ENCODE measurements at places on chromosomes 3 and 15. TPM values are rescaled to one million over a fixed set of nuclear protein-coding genes. Genes with fewer than 3 reads are reported as not detected.

Gene GOLGA6B
- not detected for total RNA-seq

Gene IGF1R
- total RNA-seq = 100 TPM

Gene LRRN1
- 28.8 TPM for total RNA-seq

Gene CYFIP1
- total RNA-seq = 138 TPM

Gene FMN1
- 28.3 TPM for total RNA-seq

Gene P2RY1
- total RNA-seq = 2.1 TPM

Gene CNTN3
- total RNA-seq = 1.5 TPM

Gene CCK
- total RNA-seq = not detected

Gene SNTN
- total RNA-seq = not detected

Gene C3orf49
- not detected for total RNA-seq

DNA sequence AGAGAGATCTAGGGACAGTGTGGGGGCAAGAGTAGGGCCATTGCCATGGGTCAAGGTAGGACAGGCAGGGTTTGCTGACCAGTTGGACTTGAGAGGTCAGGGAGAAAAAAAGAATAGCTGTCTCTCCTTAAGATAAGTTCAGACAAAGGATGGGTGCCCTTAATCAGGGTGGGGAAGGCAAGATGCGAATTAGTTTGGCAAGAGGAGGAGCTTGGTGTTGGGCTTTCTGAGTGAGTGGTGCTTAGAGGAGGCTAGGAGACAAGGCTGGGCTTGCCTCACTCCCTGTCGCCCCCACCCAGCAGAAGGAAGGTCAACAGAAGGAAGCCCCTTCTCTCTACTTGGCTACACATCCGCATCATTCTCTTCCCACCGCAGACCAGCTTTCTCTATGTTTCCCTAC is 53.9 kb upstream of the CTDSPL start:
- DNase-seq = no peak

GRCh38 chr3:177050501-177051237 is 146.6 kb downstream of the TBL1XR1 start:
- DNase-seq = no peak

DNA sequence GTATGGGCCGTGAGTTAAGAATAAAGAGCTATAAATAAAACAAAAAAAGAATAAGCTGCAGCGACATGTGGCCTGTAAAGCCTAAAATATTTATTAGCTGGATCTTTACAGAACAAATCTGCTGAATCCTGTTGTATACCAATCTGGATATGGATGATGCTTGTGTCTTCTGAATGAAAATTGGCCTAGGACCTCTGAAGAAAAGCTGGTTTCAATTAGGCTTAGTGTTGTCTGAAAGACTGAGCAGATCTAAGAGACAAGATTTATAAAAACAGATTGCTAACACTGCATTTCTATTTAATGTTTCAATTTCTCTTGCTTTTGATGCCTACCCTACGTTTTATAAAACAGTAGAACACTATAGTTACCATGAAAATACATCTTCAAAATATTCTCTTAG is 57.9 kb downstream of the ST3GAL6 start:
- DNase-seq = no peak

- DNase-seq = no peak
These were observed 74.8 kb downstream of the SNTN start for GRCh38 chr3:63727233-63727632.

DNA sequence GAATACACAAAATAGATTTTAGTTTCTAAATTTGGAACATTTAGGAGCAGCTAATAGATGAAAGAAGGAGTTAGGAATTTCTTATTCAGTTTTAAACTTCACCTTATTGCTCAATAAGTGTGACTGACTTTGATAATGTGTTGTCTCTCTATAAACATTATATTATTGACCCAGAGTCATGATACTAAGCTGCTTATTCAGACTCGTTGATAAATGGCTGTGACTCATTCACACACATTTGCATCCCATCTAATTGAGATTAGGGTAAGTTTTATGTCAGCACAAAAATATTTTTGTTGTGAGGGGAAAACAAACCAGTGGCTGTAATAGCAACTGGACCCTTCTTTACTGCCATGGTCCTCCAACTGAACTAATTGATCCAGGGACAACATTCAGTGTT is 137.6 kb downstream of the GOLIM4 start:
- DNase-seq = no peak

DNA sequence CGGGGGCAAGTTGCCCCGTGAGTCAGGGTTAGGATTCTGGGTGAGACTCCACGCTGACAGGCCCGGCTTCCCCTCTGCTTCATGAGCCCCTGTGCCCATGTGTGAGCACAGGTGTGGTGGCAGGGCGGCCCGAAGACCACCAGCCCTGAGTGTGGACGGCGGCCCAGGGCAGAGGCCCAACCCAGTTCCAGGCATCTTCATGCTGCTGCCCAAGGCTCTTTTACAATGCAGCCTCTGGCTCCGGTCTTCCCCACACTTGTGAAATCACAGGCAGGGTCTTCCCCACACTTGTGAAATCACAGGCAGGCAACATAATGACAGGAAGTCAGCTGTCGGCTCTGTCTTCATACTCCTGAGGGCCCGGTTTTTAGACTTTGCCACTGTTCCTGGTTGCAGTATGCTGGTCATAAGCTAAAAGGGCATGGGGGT is 78.8 kb downstream of the AAGAB start:
- peak; percentile 61 for DNase-seq

DNA sequence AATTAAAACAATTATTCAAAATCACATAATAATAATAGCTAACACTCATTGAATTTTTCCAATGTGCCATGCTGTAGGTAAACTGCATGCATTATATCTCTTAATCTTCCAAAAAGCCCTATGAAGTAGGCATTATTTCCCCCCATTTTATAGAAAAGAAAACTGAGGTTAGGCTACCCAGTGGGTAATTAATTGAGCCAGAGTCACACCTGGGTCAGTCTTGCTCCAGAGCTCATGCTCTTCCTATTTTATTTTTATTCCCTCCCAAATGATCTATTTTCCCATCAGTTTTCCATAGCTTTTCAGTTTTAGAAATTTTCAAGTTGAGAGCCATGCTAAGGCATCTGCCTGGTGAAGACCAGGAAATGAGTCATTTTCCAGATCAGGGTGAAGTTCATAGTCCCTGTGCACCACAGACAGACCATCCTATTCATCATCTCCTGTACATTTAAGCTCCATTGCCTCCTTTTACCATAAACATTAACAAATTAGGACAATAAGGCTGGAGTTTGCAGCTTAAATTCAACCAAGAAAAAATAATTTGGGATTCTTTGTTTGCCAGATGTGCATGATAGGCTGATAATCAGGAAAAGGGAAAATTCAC is 417.3 kb downstream of the OTOL1 start:
- DNase-seq = no peak

DNA sequence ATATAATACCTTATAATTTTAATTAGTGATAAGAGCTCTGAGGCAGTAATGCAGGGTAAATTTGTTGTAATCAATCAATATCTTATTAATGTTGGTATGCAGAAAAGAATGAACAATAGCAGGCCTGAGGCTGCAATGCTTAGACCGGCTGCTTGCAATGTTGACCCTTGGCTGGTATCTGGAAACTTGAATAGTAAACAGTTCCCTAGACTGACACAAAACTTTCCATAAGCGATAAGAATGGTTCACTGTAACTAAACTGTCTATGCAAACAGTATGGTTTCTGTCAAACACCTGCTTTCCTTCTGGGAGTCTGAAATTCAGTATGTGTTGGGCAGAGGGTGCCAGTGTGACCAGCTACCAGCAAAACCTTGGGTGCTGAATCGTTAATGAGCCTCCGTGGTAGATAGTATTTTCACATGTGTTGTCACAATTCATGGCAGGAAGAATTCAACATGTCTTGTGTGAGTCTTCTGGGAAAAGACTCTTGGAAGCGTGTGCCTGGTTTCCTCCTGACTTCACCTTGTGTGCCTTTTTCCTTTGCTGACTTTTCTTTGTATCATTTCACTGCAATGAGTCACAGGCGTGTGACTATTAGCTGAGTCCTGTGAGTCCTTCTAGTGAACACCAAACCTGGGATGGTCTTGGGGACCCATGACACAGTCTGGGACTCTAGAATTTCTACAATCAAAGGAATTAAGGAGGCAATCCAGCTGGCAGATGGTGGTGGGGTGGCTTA is 30.7 kb upstream of the CLRN1 start:
- no peak for DNase-seq

DNA sequence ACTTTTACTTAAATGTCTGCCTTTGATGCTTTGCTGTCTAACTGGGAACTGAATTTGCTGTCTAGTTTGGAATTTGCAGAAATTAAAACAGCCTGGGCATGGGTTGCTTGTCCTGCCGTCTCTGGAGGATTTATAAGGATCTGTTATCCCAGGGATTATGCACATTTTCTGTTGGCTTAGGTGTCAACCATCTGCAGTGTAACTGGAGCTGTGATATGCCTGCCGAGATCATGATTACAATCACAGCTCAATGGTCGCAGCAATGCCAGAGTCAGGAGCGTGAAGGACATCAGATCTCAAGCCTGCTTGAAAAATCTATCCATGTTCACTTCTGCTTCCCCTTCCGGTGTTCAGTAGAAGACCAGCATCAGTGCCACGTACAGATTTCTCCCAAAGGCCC is 41.8 kb upstream of the SETMAR start:
- no peak for DNase-seq

- DNase-seq = peak; percentile 74
These were observed 246.8 kb upstream of the TOPAZ1 start for GRCh38 chr3:43994657-43995546.

- no peak for DNase-seq
These were observed 50.5 kb downstream of the TNFAIP8L3 start for GRCh38 chr15:51044037-51044727.

- DNase-seq = no peak
These were observed 123.6 kb upstream of the DPPA4 start for GRCh38 chr3:109460961-109461360.

GRCh38 chr15:35308802-35309201 is 223.7 kb upstream of the NANOGP8 start:
- DNase-seq = no peak

- no peak for DNase-seq
These were observed 128.8 kb downstream of the MITF start for GRCh38 chr3:69867941-69868505.

GRCh38 chr15:60044636-60045270 is 40.6 kb downstream of the FOXB1 start:
- no peak for DNase-seq

- DNase-seq = no peak
These were observed 4.7 kb downstream of the BHLHE40 start for GRCh38 chr3:4983739-4984510.

GRCh38 chr3:62046326-62046725 is 327.0 kb downstream of the FEZF2 start:
- DNase-seq = no peak

- DNase-seq = no peak
These were observed 3.0 kb downstream of the SLC2A2 start for GRCh38 chr3:171023566-171023965.

- DNase-seq = no peak
These were observed 15.7 kb upstream of the RBP1 start for GRCh38 chr3:139555249-139555648.
